ENCODE measurements at places on chromosomes 2 and 18. TPM values are rescaled to one million over a fixed set of nuclear protein-coding genes. Genes with fewer than 3 reads are reported as not detected.

Gene CHST10
- 15.6 TPM for polyA plus RNA-seq

Gene SYT4
- 0.09 TPM for polyA plus RNA-seq

Gene ATOH8
- polyA plus RNA-seq: 57.8 TPM

Gene PARD6G
- polyA plus RNA-seq: 2.5 TPM

Gene RAB6D
- polyA plus RNA-seq: 0.02 TPM

Gene LDLRAD4
- polyA plus RNA-seq: 25.7 TPM
